ENCODE measurements at places on chromosomes 16 and 17. TPM values are rescaled to one million over a fixed set of nuclear protein-coding genes. Genes with fewer than 3 reads are reported as not detected.

DNA sequence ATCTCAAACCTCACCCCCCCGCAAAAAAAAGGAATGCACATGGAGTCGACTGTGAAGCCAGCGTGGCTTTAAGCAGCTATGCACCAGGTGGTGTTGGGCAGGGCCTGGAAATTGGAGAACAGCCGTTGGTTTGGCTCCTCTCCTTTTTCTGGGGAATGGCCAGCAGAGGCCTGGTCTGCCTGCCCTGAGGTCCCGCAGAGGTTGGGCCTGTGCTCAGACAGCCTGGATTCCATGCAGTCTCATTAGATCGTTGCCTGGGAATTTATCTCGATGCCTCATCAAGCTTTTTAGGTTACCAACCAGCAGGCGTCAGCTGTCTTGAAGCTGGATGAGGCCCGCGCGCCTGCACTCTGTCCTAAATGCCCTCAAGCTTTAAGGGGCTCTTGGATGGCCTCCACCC, 9.8 kb downstream of the SLC12A3 start:
- DNase-seq: no peak

- no peak for DNase-seq
Measured at GRCh38 chr16:26601335-26601734, 465.4 kb upstream of the C16orf82 start.

Gene DHRS7C
- not detected for total RNA-seq

Gene AIPL1
- total RNA-seq: not detected

DNA sequence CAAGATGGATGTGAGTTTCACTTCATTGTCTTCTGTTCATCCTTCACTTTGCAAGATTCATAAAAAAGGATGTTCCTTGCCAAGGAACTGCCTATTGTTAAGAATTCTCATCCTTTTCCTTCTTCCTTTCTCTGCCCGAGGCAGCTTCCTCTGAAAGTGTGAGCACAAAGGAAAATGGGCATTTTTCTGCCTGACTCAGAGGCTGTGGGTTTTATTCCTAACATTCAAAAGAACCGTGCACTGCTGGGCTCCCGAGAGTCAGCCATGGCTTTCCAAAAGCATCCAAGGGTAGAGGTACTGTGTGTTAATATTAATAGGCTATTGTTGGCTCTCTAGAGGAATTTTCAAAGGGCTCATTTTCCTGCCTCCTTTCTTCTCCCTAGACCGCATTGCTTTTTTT, 289.4 kb downstream of the ABCC12 start:
- DNase-seq: no peak

DNA sequence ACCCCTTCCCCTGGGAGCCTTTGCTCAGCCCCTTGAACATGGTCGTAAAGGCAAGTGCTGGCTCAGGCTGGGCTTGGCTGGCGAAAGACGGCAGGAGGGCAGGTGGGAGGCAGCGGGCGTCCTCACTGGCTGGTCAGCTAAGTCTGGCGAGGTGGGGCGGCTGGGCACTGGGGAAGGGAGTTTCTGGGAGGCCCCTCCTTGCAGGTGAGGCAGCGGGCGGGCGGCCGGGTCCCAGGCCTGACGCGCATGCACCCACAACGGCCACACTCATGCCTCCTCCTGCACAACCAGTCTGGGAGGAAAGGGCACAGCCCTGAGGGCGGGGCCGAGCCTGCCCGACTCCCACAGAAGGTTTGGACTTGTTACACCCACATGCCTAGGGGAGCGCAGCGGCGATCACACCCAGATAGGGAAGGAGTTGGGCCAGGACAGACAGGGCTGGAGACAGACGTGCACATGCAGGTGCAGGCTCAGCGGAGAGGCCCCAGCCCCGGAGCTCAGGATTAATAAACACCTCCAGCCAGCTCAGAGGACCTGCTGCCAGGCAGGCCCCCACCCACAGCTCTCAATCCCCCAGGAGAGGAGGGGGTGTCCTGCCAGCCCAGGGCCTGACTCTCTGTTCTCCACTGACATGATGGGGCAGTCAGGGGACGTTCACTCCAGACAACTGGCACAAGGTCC, at the start of gene EVPL:
TSS of gene EVPL (minus strand) at position 148 of the 681 bp plus-strand sequence. CDS start at position 40, 108 bp downstream.
- no peak for DNase-seq

DNA sequence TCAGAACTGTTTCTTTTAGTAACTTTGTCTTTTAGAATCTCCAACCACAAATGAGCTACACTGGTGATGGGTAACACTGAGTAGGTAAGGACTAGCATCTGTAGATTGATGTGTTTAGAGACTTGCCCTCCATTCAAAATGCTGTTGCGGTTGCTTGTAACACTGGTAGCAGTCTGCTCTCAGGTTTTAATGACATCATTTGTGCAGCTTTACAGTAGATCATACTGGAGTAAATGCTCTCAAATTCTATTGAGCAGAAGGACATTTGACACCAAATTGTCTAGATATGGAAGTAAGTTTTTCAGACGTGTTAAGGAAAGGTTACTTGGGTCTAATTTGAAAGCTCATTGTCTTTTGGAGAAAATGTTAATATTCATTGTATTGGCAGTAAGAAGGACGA, 98.8 kb downstream of the NLK start:
- no peak for DNase-seq

Gene CIITA
- 7.8 TPM for total RNA-seq

DNA sequence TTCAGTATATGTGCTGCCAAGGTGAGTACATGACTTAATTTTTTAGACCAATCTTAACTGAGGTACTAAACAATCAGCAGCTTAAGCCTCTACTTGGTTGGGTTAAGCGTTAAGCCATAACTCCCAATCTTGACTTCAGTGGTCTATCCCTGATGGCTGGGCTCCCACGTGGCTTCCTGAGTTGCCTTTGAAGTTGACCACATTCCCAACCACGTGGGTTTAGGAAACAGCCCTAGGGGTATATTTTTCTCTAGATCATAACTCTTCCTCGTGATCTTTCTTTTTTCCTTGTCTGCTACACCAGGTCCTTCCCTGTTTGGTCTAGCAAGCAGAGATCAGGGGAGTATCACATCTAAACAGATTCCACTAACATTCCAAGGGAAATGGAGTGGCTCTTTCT, 20.1 kb upstream of the PIRT start:
- no peak for DNase-seq

GRCh38 chr16:85611444-85612190, 1.5 kb upstream of the GSE1 start:
- no peak for DNase-seq

- no peak for DNase-seq
Measured at GRCh38 chr17:45784293-45784740, at the start of gene CRHR1. Gene CRHR1, plus strand, starts transcription at chr17:45784320. Its CDS starts 225 bp downstream, at chr17:45784545.
